NCI-H1105 treated with DMSO at 0.1 percent for 48 hours (cell line): ENCODE measurements at places on chromosomes 1 and 21.

DNA sequence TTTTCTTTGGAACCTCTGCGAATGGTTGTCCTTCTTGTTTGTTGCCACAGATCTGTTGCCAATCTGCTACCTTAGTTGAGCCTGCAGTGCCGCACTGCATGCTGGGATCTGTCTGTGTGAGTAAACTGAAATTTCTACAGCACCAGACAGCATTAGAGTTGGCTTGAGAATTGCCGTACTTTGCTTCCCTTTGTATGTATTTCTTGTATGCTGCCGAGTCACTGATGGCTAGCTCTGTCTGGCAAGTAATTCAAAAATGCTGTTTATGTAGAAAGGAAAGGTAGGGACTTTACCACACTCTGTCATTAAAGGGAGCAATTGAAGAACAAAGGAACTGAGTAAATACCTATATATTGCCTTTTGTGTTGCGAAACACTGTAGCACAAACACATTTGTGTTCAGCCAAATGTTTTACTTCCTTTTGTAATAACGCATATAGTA is 857.4 kb downstream of the USP25 start:
- no peak for DNase-seq

- DNase-seq: no peak
These were observed 2.4 kb upstream of the CCT8 start for GRCh38 chr21:29075706-29076466.

GRCh38 chr1:217712925-217713597 is 81.9 kb downstream of the SPATA17 start:
- DNase-seq: no peak

- DNase-seq: no peak
These were observed 20.9 kb downstream of the HLCS start for GRCh38 chr21:36945496-36946138.

- DNase-seq: no peak
These were observed 41.3 kb upstream of the PSEN2 start for GRCh38 chr1:226829105-226829504.
